ENCODE measurements at places on chromosomes 6 and 20. TPM values are rescaled to one million over a fixed set of nuclear protein-coding genes. Genes with fewer than 3 reads are reported as not detected.

Gene PAK5
- 6.8 TPM for total RNA-seq

Gene OR2H1
- total RNA-seq = not detected

Gene EPB41L1
- 54.1 TPM for total RNA-seq

Gene TMEM244
- not detected for total RNA-seq

Gene LHFPL5
- total RNA-seq = 1.7 TPM

Gene NNAT
- 1,047 TPM for total RNA-seq

Gene GRM4
- 119 TPM for total RNA-seq

Gene RGS17
- 11.5 TPM for total RNA-seq

Gene BPIFB4
- total RNA-seq = not detected

Gene ARFGEF3
- 15.3 TPM for total RNA-seq

- DNase-seq = no peak
These were observed 192.4 kb downstream of the SLC24A3 start for GRCh38 chr20:19404826-19405225.

- DNase-seq = no peak
These were observed 968.9 kb upstream of the EYS start for GRCh38 chr6:66675906-66676305.

- no peak for DNase-seq
These were observed 29.0 kb downstream of the NFATC2 start for GRCh38 chr20:51513545-51513944.

DNA sequence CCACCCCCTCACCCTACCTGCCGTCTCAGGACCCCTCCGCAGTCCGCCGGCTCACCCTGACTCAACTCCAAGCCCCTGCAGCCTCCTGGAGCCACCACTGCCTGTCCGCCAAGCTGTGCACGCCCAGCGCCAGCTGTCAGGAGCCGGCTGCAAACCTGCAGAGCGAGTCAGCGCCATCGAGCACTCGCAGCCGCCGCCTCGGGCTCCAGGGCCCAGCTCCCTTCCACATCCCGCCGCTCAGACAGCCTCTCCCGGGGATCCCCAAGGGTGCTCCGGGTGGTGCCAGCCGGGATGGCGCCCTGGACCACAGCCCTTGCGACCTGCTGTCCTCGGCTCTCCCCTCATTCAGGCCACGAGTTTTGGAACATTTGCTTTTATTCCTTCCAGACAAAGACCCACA is 4.3 kb downstream of the TNNC2 start:
- DNase-seq = peak; percentile 50

- no peak for DNase-seq
These were observed 5.2 kb upstream of the SLC22A1 start for GRCh38 chr6:160116411-160116810.

- DNase-seq = no peak
These were observed 92.3 kb downstream of the ATRN start for GRCh38 chr20:3563133-3563532.

GRCh38 chr20:22546344-22546743 is 38.0 kb downstream of the FOXA2 start:
- no peak for DNase-seq

GRCh38 chr6:148395583-148396101 is 53.0 kb downstream of the SASH1 start:
- no peak for DNase-seq

- DNase-seq = no peak
These were observed 28.8 kb upstream of the ANGPT4 start for GRCh38 chr20:944774-945410.

DNA sequence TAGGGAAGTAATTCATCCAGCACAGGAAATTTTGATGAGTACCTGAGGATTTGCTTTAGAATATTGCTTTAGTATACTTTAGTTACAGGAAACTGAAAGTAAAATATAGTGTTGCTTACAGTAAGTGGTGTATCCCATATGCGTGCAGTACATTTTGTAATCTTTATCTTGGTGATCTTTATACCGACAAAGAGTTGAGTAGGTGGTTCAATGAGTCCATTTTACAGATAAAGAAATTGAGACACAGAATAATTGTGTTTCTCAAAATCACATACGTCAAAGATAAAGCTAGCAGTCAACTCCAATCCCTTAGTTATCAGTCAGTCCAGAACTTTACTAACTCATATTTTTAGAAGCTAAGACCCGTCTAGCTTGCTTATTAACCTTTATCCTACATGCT is 65.8 kb upstream of the E2F3 start:
- DNase-seq = no peak

DNA sequence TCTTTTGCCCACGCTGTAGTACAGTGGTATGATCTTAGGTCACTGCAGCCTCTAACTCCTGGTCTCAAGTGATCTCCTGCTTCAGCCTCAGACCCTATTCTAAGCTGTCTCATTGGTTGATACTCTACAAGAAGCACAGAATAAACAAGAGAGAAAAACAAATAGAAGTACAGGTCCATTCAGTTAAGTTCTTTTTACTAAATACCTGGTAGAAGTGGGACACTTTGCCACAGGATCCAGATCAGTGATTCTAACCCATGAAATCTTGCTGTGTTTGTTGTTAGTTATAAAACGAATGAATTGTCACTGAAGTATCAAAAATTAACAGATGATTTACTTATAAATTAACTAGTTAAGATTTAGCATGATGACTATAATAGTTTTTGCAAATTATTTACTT is 76.7 kb downstream of the SCAND1 start:
- no peak for DNase-seq

- no peak for DNase-seq
These were observed 213.3 kb upstream of the SSTR4 start for GRCh38 chr20:22821796-22822195.

- no peak for DNase-seq
These were observed 53.3 kb downstream of the SLC23A2 start for GRCh38 chr20:4947817-4948559.

GRCh38 chr20:43983359-43983758 is 68.7 kb downstream of the TOX2 start:
- DNase-seq = no peak

GRCh38 chr20:25195962-25196785 is 662 bp downstream of the ENTPD6 start:
- peak; percentile 68 for DNase-seq

- no peak for DNase-seq
These were observed 228.2 kb downstream of the MYLK4 start for GRCh38 chr6:2522521-2522920.

DNA sequence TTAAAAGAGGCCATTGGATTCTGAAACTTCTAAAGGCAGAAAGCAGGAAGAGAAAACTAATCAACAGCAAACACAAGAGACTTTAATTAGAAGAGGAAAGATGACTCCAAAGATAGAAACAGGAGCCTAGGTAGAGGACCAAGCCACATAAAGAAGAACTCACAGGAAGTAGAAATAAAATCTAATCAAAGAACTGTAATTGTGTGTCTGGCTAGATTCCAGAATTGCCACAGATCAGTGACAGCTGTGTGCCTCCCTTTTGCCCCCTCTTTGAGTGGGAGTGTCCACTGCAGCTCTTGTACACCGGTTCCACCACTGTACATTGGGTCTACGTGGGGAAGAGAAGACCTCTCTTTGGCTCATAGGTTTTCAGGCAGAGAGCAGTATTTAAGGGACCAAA is 22.3 kb upstream of the THEMIS start:
- DNase-seq = no peak

GRCh38 chr20:31278178-31278577 is 20.7 kb downstream of the DEFB115 start:
- DNase-seq = no peak

- no peak for DNase-seq
These were observed 139.2 kb upstream of the SASH1 start for GRCh38 chr6:148203281-148203925.

GRCh38 chr6:124888581-124889371 is 73.5 kb upstream of the RNF217 start:
- DNase-seq = no peak

GRCh38 chr20:4226330-4227084 is 211.1 kb upstream of the RNF24 start:
- no peak for DNase-seq

DNA sequence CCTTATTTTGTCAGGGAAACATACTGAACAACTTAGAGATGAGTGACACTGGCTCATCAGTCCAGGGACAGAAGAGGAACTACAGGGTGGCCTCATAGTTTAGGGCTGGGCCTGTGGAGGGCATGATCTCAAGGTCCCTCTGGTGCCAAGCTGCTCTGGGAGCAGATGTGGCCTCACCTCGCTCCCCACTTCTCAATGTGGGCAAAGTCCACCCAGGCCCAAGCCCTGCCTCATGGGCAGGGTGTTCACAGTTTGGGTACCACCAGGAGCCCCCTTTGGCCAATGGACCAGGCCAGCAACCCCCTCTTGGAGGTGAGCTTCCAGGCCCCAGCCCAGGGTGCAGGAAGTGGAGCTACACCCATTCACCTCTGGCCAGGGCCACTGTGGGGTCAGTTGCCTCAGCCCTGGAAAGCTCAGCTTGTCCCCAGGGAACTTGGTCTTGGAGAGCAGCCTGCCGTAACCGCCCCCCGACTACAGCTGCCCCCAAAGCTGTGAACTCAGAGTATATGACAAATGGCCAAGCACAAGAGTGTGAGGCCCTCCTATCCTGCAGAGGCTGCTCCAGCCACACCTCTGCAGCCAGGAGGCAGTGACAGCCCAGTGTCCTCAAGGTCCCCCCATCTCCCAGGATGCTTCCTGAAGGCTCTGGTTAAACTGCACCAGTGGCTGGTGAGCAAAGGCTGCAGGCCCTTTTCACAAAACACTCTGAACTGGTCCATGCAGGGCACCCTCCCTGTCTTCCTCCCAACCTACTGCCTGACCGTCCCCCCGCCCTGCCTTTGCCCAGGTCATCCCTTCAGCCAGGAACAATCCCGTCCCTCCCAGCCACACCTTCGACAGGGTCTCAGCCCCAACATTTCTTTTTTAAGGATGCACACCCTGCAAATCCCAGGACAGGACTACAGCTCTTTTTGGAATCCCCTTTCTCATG is 3.6 kb downstream of the ADISSP start:
- no peak for DNase-seq

- DNase-seq = no peak
These were observed 107.2 kb upstream of the PLEKHG1 start for GRCh38 chr6:150492507-150492906.

DNA sequence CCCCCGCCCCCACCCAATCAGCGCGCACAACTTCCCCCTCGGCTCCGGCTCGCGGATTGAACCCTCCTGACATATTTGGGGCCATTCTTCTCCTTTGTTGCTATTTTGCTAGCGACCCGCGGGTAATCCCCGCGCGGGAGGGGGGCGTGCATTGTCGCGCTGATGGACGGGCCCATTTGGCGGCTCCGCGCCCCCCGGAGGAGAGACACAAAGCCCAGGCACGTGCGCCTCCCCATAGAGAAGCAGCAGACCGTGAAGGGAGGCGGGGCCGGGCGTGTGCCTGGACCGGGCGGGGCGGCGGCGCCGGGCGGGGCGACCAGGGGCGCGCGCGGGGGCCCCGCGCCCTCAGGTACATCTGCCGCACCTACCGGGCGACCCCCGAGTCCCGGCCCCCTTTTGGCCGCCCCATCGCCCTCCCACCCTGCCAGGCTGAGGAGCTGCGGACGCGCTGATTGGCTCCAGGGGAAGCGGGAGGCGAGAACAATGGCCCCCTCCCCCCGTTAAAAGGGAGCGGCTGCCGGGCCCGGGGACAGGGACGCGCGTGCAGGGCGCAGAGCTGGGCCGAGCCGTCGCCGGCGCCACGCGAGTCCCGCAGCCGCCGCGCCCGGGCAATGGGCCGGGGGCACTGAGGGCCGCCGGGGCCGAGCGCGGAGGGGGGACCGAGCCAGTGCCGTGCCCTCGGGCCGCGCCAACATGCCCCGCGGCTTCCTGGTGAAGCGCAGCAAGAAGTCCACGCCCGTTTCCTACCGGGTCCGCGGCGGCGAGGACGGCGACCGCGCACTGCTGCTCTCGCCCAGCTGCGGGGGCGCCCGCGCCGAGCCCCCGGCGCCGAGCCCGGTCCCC is at the start of gene INSM1:
Gene INSM1, plus strand, starts transcription at position 530 of the 843 bp plus-strand sequence. Its CDS starts 164 bp downstream, at position 694.
- peak; percentile 95 for DNase-seq

DNA sequence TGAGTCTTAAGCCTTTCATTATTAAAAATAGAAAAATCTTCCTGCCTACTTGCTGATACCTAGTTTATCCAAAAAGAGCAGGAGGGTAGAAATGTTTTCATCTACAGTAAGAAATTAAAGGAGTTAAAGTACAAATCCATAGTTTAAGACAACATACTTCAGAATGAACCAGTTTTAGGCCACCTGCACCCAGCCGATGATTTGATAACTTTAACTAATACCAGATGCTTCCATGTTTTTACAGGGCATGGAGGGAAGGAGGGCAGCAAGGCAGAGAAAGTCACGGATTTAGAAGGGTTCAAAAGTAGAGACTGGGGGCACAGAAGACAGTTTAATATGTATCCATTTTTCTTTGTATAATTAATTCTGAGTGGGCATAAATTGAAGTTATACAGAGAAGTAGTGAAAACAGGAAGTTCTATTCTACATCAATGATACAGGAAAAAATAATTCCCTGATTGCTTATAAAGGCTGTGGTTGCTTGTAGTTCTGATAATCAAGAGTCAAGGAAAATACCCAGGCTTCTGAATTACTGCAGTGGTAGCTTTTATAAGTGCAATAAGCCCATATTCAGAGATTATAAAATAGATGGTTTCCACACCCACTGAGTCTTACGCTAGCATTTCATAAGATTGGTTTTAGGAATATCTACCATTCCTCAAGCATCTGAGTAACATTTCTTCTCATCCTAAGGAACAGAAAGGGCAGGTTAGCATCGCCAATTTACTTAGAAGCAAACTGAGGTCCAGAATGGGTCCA is 72.0 kb downstream of the GMDS start:
- DNase-seq = no peak

GRCh38 chr6:110474500-110474899 is 1.9 kb downstream of the SLC22A16 start:
- DNase-seq = no peak

GRCh38 chr20:38152621-38153221 is 12.3 kb downstream of the TGM2 start:
- no peak for DNase-seq

DNA sequence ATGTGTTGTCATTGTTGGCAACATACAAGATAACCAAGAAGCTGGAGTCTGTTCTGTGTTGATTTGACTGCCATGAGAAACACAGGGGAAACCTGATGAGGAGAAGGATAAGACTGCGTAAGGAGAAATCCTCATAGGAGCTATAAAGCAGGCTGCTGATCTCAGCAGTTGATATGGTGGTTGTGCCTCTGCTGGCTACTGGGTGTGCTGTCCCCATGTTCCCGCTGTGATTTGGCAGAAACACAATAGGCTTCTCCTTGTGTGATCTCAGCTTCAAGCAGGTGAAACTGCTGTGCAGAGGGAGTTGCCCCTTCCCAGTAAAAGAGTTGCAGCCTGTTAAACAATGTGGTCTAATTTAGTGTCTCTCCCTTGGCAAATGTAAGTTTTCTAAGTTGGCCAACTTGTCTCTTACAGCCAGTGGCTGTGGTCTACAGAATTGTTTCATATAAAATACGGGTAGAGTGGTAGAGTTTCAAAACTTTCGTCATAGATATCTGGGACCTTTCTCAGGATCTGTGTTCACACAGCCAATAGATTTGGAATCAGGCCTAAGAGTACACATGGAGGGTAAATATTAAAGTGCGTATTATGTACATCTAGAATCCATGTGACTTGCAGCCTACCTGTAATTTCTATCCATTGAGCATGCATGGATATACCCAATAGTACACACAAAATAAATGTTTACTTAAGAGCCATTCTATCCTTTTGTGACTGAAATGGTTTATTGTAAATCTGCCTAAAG is 78.4 kb downstream of the RNF144B start:
- no peak for DNase-seq
